CD8-positive, alpha-beta T cell (primary cell): ENCODE measurements at places on chromosomes 16 and 17. TPM values are rescaled to one million over a fixed set of nuclear protein-coding genes. Genes with fewer than 3 reads are reported as not detected.

DNA sequence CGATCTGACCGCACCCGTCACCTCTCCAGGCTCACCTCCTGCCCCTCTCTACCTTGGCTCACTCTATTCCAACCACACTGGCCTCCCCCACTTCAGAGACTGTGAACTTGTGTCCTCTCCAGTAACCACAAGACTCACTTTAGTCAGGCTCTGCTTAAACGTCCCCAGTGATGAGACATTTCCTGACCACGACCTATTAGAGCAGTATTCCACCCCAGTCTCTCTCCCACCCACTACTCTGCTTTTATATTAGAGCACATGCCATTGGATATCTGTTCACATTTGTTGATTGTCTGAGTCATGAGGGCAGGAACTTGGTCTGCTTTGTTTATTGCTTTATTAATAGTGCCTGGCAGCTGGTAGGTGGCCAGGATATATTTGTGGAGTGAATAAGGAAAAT is 20.1 kb downstream of the COX11 start:
- DNase-seq, result no peak

GRCh38 chr16:726438-727290 is at the start of the genes CCDC78 and HAGHL:
Gene CCDC78 (minus strand): TSS chr16:726443. CDS start chr16:726367, 76 bp downstream.
Gene HAGHL (plus strand): TSS chr16:727106. CDS start chr16:727510, 404 bp downstream.
- DNase-seq, result peak; percentile 83

DNA sequence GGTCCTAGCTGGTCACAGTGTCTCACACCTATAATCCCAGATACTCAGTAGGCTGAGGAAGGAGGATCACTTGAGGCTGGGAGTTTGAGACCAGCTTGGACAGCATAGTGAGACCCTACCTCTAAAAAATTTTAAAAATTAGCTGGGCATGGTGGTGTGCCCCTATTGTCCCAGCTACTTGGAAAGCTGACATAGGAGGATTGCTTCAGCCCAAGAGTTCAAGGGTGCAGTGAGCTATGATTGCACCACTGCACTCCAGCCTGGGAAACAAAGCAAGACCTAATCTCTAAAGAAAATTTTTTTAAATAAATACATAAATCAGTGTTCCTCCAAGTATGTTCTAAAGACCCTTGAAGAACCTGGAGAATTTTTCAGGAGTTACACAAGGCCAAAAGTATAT is 50.6 kb upstream of the GNAO1 start:
- no peak for DNase-seq

KRT33A gene
- not detected for total RNA-seq

FGF11 gene
- 1.7 TPM for total RNA-seq

EPN2 gene
- total RNA-seq, result 11.8 TPM

DNA sequence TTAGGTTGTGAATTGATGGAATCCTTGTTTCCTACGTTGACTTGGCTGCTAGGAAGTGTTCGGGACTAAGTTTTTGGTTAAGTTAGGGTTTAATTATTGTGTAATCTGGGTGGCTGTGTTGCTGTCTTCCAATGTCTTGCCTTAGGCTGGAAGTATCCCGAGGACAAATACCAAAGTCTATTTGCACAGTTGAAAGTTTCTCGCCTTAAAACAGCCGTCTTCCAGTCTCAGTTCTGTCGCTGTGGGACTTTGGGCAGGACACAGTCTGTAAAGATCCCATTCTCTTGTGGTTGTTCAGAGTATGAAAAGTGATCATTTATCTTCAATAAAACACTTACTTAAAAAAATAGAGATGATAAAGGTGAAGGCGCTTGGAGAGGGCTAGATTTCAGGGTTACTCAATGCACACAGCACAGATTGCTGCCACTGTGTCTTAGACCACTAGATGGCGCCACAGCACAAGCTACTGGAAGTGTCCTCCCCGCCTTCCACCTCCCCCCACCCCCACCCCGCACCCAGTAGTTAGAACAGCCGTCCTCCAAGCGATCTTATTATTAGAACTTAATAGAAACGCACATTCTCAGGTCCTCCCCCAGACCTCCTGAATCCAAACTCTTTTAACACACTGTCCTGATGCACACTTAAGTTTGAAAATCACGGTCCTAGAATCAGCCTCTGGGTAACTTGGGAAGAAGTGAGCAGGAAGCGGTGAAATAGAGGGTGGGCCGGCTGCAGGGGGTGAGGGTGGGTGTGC is 45.8 kb downstream of the AKAP1 start:
- DNase-seq, result peak; percentile 86

EXOC3L1 gene
- total RNA-seq, result not detected

GRCh38 chr17:65231662-65232335 is 94.6 kb downstream of the RGS9 start:
- peak; percentile 29 for DNase-seq

ASPA gene
- not detected for total RNA-seq

GRCh38 chr17:53462393-53462811 is 360.3 kb upstream of the KIF2B start:
- DNase-seq, result no peak

- peak; percentile 16 for DNase-seq
These were observed 479 bp upstream of the ZNF207 start for GRCh38 chr17:32349503-32349853.

GRCh38 chr16:14446796-14447195 is 183.3 kb downstream of the PARN start:
- DNase-seq, result no peak

DNA sequence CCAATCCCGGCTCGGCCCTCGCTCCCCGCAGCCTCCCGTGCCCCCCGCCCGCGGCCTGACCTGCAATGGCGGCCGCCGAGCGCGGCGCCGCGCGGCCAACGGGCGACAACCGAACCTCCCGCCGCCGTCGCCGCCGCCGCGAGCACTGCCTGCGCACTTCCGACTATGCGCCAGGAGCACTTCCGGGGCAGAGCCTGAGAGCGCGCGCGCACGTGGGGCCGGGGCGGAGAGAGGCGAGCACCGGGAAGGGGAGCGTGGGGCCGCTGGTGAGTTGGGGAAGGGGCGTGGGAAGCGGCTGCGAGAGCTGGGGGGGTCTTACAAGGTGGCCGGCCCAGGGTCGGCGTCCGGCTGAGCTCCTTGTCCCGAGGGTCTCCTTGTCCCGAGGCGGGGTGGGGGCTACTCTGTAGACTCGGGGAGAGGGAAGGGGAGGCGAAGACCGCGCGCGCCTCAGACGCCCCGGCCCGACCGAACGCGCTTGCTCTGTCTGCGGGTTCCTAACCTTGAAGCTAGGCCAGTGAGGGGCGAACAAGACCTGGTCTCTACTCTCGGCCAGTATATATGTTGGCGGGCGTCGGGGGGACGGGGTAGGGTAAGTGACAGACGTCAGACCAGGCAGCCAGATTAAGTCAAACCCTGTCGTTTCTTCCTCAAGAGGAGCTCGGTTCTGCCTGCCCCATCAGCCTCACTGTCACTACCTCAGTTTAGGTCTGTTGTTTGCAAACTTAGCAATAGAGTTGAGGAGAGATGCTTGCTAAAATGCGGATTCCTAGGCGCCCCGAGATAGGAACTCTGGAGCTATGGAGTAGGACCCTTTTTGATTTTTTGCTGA is at the start of the genes CHTF8 and UTP4:
CHTF8 (minus strand) TSS at position 165 of the 829 bp plus-strand sequence. CDS start 11,130 bp downstream, outside the sequence.
UTP4 (plus strand) TSS at position 226 of the 829 bp plus-strand sequence. CDS start 811 bp downstream, outside the sequence.
- DNase-seq, result peak; percentile 87

DNA sequence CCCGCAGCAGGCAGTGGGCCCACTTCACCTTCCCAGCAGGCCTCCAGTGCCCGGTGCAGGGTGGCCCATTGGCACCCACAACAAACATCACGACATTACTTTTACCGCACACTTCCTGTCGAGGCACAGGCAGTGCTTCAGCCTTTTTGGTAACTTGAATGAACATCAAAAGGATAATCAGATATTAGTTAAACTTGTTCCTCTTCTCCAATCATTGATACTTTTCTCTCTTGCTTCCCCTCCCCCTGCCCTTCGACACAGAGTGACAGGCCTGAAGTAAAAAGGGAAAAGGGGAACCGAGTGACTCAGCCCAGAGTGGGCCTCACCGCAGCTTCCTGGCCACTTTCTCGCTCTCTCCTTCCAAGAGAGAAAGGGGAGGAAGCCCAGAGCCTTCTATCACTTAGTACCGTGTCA is 507.0 kb downstream of the MAF start:
- peak; percentile 57 for DNase-seq

DNA sequence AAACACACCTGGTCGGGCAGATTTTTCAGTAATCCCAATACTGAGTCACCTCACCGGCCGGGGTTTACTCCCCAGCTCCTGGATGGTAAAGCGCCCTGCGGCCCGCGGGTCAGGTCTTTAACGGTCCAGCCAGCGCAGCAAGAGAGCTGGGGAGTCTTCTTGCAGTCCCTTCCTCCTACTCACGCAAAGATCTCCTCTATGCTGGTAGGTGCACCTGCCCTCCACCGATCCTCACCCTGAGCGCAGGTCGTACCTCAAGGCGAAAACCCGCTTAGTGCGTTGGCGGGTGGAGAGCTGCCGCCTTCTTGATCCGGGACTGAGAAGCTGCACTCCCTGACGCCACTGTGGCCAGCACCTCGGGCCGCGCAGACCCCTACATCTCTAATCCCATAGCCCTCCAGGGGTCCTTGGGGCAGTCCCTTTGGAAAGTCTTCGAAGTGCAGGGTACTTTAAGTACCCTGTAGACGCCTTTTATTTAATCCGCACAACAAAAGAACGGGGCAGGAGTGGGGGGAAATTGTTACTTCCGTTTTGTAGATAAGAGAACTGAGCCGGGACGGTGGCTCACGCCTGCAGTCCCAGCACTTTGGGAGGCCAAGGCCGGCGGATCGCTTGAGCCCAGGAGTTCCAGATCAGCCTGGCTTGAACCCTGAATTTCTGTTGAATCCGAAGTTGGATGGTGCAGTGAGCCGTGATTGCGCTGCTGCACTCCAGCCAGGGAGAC is 10.4 kb upstream of the HOXB13 start:
- DNase-seq, result no peak

IFT20 gene
- 32.5 TPM for total RNA-seq

- DNase-seq, result no peak
These were observed 350.4 kb downstream of the C16orf95 start for GRCh38 chr16:86966777-86967176.

UTS2R gene
- total RNA-seq, result not detected

TEDC2 gene
- 0.30 TPM for total RNA-seq

SEBOX gene
- total RNA-seq, result not detected

LGALS9B gene
- not detected for total RNA-seq

GRCh38 chr17:30191072-30191471 is 44.4 kb downstream of the SLC6A4 start:
- no peak for DNase-seq

MMP25 gene
- total RNA-seq, result 0.36 TPM

DNA sequence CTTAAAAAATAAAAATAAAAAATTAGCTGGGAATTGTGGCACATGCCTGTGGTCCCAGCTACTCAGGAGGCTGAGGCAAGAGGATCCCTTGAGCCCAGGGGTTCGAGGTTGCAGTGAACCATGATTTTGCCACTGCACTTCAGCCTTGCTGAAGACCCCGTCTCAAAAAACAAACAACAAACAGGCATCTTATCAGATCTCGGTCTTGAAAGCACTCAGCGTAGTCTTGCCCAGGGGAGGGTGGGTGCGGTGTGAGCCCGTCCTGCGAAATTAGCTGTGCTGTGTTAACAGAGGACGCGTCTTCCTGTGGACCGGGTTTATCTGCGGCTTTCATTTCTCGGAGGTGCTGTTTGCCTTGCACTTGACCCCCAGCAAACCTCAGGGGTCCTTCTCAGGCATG is 5.4 kb downstream of the GAA start:
- DNase-seq, result no peak

DNA sequence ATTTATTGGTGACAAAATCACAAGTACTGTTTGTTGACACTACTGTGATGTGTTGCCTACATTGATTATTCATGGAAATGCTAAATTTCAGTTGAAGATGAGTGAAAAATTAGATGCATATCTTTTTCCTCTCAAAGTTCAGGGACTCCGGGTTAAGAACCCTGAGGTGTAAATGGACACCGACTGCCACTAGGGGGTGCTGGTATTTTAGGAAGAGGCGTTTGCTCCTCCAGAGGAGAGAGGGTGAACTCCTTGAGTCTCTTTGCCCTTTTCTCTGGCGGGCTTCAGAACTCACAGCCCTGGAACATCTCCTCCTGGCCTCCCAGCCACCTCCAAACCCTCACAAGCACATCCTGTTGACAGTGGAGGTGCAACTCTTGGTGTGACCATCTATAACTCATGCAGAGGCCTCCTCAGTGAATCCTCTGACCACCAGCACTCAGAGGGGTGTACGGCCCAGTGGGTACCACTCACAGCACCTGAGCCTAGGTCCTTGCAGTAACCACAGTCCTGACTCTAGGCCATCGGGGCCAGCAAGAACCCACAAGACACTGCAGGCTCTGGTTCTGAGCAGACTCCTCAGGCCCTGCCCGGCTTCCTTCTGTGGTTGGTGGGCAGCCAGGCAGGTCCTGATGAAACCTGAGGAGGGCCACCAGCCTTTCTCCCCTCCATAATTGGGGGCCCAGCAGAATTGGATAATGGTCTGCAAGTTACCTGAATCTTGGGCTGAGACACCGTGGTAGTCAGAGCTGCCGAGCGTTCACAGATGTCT is 26.2 kb upstream of the PIK3R5 start:
- peak; percentile 71 for DNase-seq

DNA sequence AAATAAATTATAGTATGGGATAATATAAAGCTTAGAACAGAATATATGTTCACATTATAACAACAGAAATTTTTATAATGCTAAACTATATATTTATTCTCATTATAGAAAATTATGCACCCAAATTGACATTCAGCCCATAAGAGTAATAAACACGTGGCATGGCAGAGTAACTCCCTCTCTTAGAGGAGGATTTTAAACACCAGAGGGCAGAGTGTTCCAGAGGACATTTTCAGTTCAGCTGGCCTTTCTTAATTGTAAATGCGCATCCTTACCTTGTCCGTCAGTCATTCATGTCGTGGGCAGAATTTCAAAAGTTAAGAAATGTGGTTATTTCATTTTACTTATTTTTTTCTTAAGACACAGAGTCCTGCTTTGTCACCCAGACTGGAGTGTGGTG is 147.1 kb downstream of the TANC2 start:
- no peak for DNase-seq
